ENCODE measurements at places on chromosomes 3 and 15.
A peak's percentile ranks its signal among the peaks of the same experiment; 100 is the strongest.

DNA sequence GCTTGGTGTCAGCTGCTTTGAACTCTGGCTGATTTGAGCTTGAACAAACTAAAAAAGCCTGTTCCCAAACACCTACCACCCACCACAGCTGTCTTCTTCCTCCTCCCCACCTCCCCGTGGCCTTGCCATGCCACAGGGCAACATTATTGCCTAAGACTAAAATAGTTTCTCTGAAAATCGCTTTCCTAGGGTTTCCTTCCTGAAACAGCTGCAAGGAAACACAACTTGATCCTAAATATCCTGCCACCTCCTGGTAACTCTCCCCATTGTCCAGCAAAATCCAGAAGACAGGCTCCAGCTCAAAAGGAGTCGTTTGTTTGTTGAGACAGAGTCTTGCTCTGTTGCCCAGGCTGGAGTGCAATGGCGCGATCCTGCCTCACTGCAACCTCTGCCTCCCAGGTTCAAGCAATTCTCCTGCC, 193.9 kb upstream of the TPM1 start:
- peak; percentile 60 for DNase-seq

- DNase-seq: no peak
These were observed 12.1 kb downstream of the TMC3 start for GRCh38 chr15:81361891-81362290.

GRCh38 chr3:45169125-45169904, 23.1 kb upstream of the CDCP1 start:
- no peak for DNase-seq

- DNase-seq: peak; percentile 89
These were observed 69.8 kb downstream of the FGF7 start for GRCh38 chr15:49492830-49493229.

- no peak for DNase-seq
These were observed 90.8 kb downstream of the ANP32A start for GRCh38 chr15:68729789-68730411.

- no peak for DNase-seq
These were observed at the start of gene DPPA2 for GRCh38 chr3:109316162-109316730. DPPA2 (minus strand) TSS chr3:109316517; CDS start chr3:109314542, 1,975 bp downstream.

DNA sequence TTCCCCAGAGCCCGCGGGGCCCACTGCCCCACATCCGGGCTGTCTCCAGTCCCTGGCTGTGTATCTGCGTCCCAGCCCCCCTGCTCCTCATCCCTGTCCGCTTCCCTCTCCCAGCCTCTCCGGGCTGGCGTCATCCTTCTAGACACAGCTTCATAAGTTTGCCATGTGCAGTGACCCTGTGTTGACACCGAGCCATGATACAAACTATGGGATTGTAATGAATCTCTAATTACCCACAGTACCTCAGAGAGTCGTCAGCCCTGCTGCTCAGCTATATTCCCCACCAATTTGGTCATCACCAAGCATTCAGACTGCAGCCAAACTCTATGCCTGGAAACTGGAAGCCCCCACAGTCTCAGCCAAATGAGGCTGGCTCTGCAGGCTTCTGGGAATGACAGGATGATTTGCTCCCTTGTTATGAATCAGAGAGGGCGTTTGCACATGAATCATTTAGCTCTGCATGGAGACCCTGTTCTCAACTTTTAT, 466.1 kb upstream of the ATP11B start:
- no peak for DNase-seq
